ENCODE measurements at places on chromosomes 12 and 14. TPM values are rescaled to one million over a fixed set of nuclear protein-coding genes. Genes with fewer than 3 reads are reported as not detected.

Gene SYNDIG1L
- not detected for total RNA-seq

Gene CD163L1
- not detected for total RNA-seq

Gene RAB21
- total RNA-seq, result 92.4 TPM

Gene CLEC4E
- not detected for total RNA-seq

Gene SCARB1
- total RNA-seq, result 25.6 TPM

Gene WDHD1
- total RNA-seq, result 63.0 TPM

GRCh38 chr12:121799156-121799841 is 4.5 kb upstream of the SETD1B start:
- H3K4me1 ChIP-seq, result peaks cover 40% of the 10 kb centered on the region
- peak overlapping the region; percentile 88 for H3K4me3 ChIP-seq
- DNase-seq, result peak; percentile 87
- peaks cover 44% of the 10 kb centered on the region for H3K36me3 ChIP-seq

- no peak overlapping the region for H3K4me3 ChIP-seq
- H3K4me1 ChIP-seq, result peaks cover 2% of the 10 kb centered on the region
- no peak overlapping the region for H3K27ac ChIP-seq
- DNase-seq, result no peak
- H3K27me3 ChIP-seq, result peaks cover 11% of the 10 kb centered on the region
Measured at GRCh38 chr14:105119408-105120025, 49.1 kb downstream of the JAG2 start.

DNA sequence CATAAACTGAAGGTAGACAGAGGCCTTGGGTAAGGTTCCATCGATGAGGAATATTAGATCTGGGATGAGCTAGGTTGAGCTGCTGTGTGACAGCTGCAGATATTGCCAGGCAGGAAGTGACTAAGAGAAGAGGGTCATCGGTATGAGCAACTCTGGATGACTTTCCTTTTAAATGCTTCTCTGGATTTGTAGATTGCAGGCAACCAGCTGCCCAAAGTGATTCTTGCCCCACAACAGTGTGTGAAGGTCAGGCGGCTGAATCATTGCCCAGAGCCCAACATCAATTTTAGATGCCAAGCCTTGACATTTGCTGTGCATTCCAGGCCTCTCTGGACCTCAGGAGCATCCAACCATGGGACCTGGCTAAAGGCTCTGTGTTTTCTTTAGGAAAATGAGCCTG is 255.9 kb downstream of the DPF3 start:
- H3K4me3 ChIP-seq, result no peak overlapping the region
- no peak overlapping the region for H3K27ac ChIP-seq
- peaks cover 6% of the 10 kb centered on the region for H3K36me3 ChIP-seq
- peaks cover 33% of the 10 kb centered on the region for H3K27me3 ChIP-seq
- H3K4me1 ChIP-seq, result peaks cover 3% of the 10 kb centered on the region

DNA sequence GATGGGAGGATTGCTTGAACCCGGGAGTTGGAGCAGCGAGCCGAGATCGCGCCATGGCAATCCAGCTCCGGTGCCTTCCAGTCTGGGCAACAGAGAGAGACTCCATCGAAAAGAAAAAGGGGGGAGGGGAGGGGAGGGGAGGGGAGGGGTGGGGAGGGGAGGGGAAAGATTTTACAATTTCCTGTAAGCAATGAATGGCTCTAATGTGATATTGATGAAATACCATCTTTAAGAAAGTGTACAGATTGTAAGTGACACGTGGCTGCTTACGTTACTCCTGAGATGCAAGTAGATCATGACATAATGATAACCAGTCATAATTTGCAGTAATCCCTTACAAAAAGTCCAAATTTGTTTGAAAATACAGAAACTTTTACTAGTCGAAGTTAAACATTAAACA is 1.4 kb downstream of the SLC25A21 start:
- H3K36me3 ChIP-seq, result no peaks in the 10 kb centered on the region
- H3K27ac ChIP-seq, result no peak overlapping the region
- H3K4me3 ChIP-seq, result no peak overlapping the region
- no peak for DNase-seq
- no peaks in the 10 kb centered on the region for H3K4me1 ChIP-seq
- peaks cover 20% of the 10 kb centered on the region for H3K27me3 ChIP-seq

GRCh38 chr14:20679907-20680306 is 4.5 kb upstream of the RNASE4 start:
- no peak for DNase-seq
- H3K4me3 ChIP-seq, result no peak overlapping the region
- peaks cover 24% of the 10 kb centered on the region for H3K4me1 ChIP-seq
- H3K36me3 ChIP-seq, result no peaks in the 10 kb centered on the region

DNA sequence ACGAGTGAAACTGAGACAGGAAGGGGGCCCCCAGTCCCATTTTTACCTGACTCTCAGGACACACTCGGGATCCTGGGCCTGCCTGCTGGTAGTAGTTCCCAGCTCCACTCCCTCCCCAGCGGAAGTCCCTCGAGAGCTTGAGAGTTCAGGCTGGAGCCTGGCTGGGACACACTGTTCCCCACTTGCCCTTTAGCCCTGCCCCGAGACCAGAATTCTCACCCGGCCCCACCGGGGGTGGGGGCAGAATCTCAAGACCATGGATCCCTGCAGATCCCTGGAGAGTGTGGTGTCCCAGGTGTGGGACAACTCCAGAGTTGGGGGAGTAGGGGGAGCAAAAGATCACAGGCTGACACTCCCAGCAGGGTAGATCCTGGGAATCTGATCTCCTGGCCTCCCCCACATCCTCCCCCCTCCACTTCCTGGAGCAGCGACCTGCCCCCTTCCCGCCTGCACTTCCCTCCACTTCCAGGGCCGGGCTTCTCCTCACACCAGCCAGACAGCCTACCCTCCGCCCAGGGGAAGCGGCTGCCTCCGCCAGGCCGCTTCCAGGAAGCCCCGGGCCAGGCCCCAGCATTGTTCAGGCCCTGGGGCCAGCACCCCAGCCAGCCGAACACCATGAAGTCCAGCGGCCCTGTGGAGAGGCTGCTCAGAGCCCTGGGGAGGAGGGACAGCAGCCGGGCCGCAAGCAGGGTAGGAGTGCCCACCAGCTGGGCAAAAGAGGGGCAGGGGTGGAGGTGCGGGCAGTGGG is at the start of gene TNS2:
TNS2 (plus strand) TSS at position 495 of the 748 bp plus-strand sequence; CDS start at position 616, 121 bp downstream.
- H3K4me1 ChIP-seq, result peaks cover 35% of the 10 kb centered on the region
- H3K36me3 ChIP-seq, result no peaks in the 10 kb centered on the region
- H3K27me3 ChIP-seq, result no peaks in the 10 kb centered on the region
- peak within 1 kb of the TSS; percentile 30 for H3K4me3 ChIP-seq

- DNase-seq, result no peak
- no peaks in the 10 kb centered on the region for H3K27me3 ChIP-seq
- H3K36me3 ChIP-seq, result no peaks in the 10 kb centered on the region
- H3K4me1 ChIP-seq, result no peaks in the 10 kb centered on the region
- H3K4me3 ChIP-seq, result no peak overlapping the region
Measured at GRCh38 chr12:61161961-61162360, 1098.2 kb upstream of the USP15 start.

- H3K4me3 ChIP-seq, result no peak overlapping the region
- peak overlapping the region; percentile 30 for H3K27ac ChIP-seq
- H3K27me3 ChIP-seq, result no peaks in the 10 kb centered on the region
- peaks cover 12% of the 10 kb centered on the region for H3K36me3 ChIP-seq
Measured at GRCh38 chr12:92541731-92542130, 161.1 kb upstream of the PLEKHG7 start.

GRCh38 chr14:61520576-61520975 is 174.7 kb upstream of the HIF1A start:
- no peak for DNase-seq
- H3K27me3 ChIP-seq, result no peaks in the 10 kb centered on the region
- no peak overlapping the region for H3K27ac ChIP-seq
- H3K36me3 ChIP-seq, result peaks cover 55% of the 10 kb centered on the region
- H3K4me1 ChIP-seq, result peaks cover 72% of the 10 kb centered on the region

- H3K4me1 ChIP-seq, result no peaks in the 10 kb centered on the region
- H3K27ac ChIP-seq, result no peak overlapping the region
- DNase-seq, result no peak
- no peaks in the 10 kb centered on the region for H3K27me3 ChIP-seq
Measured at GRCh38 chr12:20463913-20464524, 95.7 kb downstream of the PDE3A start.

DNA sequence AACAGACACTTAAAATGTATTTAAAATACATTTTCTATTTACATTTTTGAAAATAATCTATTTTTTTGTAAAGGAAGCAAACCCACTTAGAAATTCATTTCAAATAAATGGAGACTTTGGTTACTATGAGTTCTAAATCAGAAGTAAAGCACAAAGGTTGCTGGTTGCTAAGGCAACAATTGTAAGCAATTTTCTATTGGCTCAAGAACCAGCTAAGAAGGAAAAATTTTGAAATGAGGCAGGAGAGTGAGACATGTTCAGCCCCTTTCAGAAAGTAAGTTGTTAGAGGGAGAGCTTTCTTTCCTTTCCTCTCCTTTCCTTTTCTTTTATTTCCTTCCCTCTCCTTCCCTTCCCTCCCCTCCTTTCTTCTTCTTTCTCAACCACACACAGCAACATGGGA is 80.7 kb downstream of the PRMT8 start:
- no peak for DNase-seq
- no peak overlapping the region for H3K27ac ChIP-seq
- no peak overlapping the region for H3K4me3 ChIP-seq
- peaks cover 29% of the 10 kb centered on the region for H3K27me3 ChIP-seq

DNA sequence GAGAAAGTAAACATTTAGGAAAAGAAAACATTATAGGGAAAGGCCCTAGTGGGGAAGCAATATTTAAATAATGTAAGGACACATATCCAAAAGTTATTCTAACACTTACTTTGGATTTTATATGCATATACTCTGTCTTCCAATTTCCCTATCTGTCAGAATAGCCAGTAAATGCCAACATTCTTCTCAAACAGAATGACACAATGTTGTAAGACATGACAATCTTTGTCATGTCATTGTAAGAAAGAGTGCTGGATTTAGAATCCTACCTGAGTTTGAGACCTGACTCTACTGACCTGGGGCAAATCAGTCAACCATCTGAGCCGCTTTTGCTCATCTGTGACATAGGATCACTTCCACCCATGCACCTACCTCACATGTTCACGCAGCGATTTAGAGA is 198.3 kb downstream of the PHLDA1 start:
- no peak overlapping the region for H3K4me3 ChIP-seq
- no peak for DNase-seq
- peaks cover 11% of the 10 kb centered on the region for H3K27me3 ChIP-seq
- H3K27ac ChIP-seq, result no peak overlapping the region

- no peaks in the 10 kb centered on the region for H3K27me3 ChIP-seq
- H3K4me1 ChIP-seq, result peaks cover 40% of the 10 kb centered on the region
- H3K36me3 ChIP-seq, result peaks cover 44% of the 10 kb centered on the region
- DNase-seq, result no peak
- H3K4me3 ChIP-seq, result peak overlapping the region; percentile 95
Measured at GRCh38 chr12:7107636-7108002, 1.4 kb downstream of the C1RL start.
